ENCODE measurements at places on chromosomes 5 and 9.

GRCh38 chr9:121672213-121672612, 20.8 kb downstream of the DAB2IP start:
- DNase-seq = no peak

DNA sequence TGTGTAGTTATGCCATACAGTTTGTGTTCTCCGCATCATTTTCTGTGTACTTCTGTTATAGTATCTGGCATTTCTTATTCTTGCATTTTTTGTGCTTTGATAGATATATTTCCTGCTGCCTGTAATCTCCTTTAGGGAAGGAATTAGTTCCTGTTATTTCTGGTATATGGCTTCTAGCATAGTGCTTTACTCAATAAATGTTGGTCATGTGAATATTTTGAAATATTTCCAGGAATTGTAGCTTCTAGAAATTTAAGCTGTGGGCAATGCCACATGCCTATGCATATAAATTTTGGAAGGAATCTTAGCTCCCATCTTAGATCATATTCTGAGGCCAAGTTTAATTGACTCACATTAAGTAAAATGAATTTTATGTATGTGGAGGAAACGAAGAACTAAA, 11.5 kb upstream of the PRRC1 start:
- DNase-seq = no peak

DNA sequence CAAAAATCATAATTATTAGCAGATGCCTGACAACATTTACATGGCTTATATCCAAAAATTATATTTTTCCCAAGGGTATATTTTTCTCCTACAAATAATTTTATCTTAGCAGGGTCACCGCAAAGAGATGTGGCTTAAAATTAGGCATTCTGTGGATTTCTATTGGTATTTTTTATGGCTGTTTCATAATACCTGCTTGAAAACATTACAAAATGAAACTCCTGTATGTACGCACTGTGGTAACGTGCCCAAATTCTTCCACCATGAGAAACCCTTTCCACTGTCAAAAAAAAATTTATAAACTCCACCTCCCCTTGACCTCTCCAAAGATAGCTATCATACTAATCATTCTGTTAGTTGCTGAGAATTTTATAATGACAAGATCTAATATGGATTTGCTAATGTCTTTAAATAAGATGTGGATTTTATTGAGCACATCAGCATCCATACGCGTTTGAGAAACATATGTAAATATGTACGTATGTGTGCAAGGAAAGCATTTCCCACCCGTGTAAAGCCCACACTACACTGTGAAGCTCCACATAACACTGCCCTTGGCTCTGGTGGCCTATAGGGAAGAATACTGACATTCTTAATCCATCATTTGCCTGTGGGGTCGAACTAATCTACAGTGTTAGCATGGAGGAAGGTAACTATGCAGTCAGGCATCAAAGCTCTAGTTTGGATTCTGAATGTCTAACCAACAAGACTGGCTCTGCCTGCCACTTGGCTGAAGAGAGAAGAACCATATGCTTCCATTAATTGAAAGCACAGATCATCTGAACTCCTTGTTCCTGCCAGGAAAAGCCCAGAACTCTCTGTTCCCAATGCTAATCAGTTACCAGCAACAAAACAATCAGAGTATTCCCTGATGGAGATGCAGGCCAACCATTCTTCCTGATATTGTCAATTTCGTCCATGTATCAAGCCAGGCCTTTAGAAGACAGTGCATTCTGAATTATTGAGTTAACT, 244.7 kb downstream of the SPOCK1 start:
- DNase-seq = peak; percentile 8

DNA sequence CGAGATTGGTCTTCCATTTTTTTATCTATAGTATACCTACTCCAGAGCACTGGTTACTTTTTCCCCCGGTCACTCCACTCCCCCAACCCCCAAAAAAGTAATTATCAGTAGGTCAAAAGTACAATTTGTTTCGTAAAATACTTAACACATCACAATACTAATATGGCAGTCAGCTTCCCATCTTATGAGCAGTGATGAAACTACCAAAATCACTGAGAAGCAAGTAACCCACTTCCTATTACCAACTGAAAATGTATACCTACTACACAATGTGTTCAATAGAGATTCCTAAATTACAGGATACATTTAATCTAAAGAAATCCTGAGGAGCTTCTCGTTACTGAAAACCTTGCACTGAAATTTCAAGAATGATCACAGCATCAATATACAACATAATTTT, 1.9 kb downstream of the CERT1 start:
- DNase-seq = no peak

DNA sequence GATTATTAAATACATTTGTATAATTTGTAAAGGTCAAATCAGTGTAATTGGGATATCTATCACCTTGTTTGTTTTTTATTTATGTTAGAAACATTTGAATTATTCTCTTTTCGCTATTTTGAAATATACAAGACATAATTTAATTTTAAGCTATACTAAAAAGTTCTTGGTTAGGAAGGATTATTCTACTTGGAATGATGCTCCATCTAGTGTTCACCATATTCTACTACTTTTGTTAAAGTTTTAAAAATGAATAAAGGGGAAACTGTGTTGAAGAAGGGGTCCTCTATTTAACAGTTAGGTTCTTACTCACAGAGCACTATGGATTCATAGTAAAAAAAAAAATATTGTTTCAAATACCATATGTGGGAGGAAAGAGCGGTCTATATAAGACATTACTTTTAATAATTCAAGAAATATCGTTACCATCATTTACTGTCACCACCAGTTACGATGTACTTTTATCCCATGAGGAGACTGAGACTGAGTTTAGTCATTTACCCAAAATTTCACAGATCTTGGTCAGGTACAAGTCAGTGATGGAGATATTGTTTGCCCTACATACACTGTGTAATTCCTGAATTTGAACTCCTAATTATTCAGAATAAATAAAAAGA, 6.3 kb upstream of the STOM start:
- DNase-seq = peak; percentile 61

DNA sequence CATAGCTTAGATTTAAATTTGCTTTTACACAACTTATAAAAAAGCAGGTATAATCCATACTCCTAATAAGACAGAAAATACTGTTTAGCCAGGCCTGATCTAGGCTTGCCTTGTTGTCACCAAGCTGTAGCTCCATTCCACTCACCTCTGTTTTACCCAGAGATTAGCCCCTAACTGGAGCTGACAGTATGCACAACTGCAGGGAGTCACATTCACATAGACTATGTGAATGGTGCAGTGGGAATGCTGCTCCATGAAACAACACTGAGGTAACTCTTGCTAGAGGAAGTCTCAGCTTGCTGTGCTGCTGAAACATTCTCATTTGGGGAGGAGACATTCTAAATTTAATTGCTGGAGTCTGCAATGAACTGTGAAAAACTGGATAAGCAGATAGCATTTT, 209.1 kb downstream of the TMEM232 start:
- DNase-seq = no peak

GRCh38 chr5:6584727-6585126, 48.1 kb downstream of the NSUN2 start:
- DNase-seq = no peak

- peak; percentile 88 for DNase-seq
Measured at GRCh38 chr5:163976696-163977095, 471.3 kb downstream of the MAT2B start.

GRCh38 chr9:130955947-130956621, 17.0 kb upstream of the FIBCD1 start:
- DNase-seq = no peak

GRCh38 chr9:93960971-93961841, 6.1 kb upstream of the BARX1 start:
- DNase-seq = no peak

DNA sequence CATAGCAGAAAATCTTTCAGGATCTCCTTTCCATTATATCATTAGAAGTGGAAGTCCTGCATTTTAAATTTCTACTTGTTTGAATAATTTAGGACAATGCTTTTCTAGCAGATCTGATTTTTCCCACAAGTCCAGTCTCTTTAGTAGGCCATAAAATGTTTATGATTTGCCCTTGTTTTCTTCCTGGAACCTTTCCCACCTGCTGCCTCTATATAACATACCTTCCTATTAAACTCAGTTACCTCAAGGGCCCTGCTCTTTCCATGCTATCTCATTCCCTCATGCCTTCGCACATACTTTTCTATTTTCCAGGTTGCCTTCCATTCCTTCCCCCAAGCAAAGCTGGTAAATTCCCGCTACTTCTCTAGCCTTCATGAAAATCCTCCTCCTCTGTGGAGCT, 187.0 kb upstream of the EFNA5 start:
- DNase-seq = no peak

DNA sequence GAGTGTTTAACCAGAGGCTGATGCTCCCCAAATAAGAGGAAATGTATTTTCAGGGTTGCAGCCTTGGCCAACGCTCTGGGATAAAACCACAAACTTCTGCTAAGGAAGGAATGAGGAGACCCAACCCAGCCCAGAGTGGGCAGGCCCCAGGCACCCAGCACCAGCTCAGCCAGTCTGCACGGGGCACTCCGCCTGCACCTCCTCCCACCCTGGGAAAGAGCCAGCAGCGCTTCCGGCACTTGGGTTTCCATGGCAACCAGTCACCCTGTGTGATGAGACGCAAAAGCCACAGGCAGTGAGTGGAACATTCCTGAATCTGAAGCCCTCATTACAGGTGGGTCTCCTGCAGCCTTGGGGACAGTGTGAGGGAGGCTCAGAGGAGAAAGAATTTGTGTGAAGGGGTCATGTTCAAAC, 85.2 kb upstream of the ZBTB43 start:
- peak; percentile 71 for DNase-seq

DNA sequence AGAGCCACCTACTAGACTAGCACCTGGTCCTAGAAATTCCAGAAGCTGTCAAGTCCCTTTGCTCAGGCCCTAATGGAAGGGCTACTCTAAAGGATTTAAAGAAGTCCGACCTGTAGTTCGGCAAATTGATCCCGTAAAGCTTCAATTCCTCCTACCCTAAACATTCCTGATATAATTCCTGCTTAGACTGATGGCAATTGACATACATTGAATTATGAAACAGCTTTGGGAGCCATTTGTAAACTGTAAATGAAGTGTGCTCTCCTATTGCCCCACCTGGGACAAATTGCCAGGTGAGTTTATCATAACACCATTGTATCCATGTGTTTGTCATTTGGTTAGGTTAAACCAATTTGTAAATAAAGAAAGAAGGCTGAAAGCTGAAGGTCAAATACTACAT, 104.4 kb downstream of the EGFLAM start:
- no peak for DNase-seq

DNA sequence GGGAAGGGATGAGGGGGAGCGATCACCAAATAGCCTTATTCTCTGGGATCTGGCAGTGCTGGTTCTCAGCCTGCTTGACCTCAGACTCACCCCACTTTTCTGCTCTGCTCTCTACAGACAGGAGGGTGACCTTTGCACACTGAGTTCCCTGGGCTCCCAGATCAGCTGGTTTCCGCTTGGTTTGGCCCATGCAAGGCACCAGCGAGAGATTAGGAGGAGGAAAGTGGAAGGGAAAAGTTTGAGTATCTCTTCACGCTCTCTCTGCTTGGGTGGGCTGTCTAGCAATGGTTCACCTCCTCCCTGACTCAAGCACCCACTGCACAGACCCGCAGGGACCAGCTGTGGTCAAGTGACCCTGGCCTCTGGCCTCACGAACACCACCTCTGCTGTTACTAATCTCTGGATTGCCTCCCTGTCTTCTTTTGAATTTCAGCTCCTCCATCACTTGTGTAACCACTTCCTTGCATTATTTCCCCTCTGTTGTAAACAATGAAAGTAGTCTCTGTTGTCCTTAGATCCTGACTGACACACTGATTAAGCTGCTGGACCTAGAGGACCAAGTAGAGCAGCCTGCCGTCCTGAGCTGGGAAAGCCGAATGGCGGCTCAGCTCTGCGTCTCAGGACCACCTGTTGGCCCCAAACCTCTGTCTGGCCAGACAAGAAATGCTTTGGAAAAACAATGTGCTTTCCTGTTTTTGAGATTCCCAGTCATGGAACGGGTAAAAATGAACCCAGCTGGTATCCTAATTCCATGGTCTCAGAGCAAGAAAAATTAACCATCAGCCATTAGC, 186.6 kb downstream of the CRB2 start:
- peak; percentile 39 for DNase-seq

- DNase-seq = peak; percentile 39
Measured at GRCh38 chr9:13570068-13570974, 290.8 kb upstream of the MPDZ start.

- DNase-seq = no peak
Measured at GRCh38 chr5:118006219-118006618, 982.1 kb downstream of the DTWD2 start.

GRCh38 chr5:148469501-148469935, 85.8 kb downstream of the FBXO38 start:
- DNase-seq = peak; percentile 90

DNA sequence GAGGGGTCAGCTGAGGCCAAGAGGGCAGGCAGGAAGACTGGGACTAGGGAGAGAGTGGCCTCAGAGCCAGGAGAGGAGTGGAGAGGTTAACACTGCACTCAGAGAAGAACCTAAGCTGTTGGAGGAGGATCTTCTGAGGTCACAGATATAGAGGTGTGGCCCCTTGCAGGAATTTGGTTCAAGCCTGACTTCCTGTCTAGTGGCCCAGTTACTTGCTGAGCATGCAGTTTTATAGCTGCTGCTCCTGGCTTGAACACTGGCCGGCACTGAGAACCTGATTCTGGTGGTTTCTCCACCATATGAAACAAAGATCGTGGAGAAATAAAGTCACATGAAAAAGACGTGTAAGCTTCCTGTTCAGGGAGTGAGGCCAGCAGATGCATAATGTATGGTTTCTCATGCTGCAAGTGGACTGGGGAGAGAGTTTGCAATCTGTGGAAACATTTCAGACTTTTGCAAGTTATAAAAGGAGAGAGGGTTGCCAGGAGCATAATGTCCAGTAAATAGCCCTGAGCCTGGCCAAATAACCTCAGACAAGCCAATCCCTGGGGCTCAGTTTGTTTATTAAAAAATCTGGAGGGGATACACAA, 82.6 kb downstream of the GALNT10 start:
- DNase-seq = no peak

- no peak for DNase-seq
Measured at GRCh38 chr5:58902305-58902704, 319.4 kb downstream of the RAB3C start.

DNA sequence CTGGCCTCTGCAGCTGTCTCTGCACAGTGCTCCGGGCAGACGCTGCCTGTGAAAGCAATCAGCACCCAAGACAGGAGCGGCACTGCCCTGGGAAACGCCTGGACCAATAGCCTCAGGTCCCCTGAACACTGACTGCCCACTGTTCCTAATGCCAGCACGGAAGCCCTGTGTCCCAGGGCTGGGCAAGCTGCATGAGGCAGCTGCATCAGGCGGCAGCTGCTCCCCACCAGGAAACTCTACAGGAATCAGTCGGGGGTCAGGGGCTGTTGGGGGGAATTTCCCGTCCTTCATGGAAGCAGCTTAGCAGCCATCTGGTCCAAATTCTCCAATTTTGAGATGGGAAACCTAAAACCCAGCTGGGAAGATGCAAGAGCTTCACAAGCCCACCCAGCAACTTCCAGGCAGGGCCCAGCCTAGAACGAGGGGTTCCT, 118.6 kb downstream of the VAV2 start:
- DNase-seq = peak; percentile 26
